ENCODE measurements at places on chromosomes 2 and 18.

GRCh38 chr2:170212625-170213280 is 34.8 kb downstream of the MYO3B start:
- H3K4me1 ChIP-seq, result peaks cover 5% of the 10 kb centered on the region
- no peak overlapping the region for H3K27ac ChIP-seq
- DNase-seq, result peak; percentile 34
- H3K4me3 ChIP-seq, result peak overlapping the region; percentile 60
- H3K27me3 ChIP-seq, result no peaks in the 10 kb centered on the region

DNA sequence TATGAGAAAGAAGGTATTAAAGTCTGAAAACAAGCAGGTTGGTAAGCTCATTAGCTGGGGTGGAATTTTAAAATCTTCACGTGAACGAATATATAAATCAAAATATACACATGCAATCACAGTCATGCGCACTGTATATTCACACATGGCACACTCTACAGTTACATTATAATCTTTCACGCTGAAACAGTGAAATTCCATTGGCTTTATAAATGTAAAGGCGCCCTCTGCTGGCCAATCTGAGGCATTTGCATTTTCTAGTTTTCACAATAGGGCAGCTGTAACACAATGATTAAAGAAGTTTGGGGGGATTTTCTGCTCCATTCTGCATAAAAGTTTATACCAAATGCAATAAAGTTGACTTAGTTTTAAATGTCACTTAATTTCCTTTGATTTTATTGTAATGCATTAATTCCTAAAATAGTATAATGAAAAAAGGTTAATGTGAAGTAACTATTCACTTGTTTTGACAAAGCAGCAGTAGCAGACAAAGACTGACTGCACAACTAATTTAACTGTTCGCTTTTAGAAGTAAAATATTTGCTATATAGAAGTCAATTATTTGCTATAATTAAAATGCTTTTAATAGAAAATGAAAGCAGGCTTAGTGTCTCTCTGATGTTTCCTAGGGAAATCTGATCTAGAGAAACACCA is 17.2 kb downstream of the IFIH1 start:
- H3K4me3 ChIP-seq, result peak overlapping the region; percentile 22
- peak; percentile 81 for DNase-seq
- H3K27ac ChIP-seq, result no peak overlapping the region
- no peaks in the 10 kb centered on the region for H3K27me3 ChIP-seq
- H3K4me1 ChIP-seq, result peaks cover 18% of the 10 kb centered on the region

DNA sequence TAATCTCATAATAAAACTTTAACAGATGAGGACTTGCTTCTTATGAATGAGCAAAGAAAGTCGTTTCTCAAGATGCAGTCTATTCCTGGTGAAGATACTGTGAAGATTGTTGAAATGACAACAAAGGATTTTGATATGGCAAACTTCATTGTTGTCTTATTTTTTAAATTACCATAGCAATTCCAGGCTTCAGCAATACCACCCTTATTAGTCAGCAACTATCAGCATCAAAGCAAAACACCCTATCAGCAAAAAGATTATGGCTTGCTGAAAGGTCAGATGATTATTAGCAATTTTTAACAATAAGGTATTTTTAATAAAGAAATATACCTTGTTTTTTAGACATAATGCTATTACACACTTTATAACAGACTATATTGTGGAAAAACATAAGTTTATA is 88.3 kb downstream of the COL5A2 start:
- peaks cover 78% of the 10 kb centered on the region for H3K4me1 ChIP-seq
- no peaks in the 10 kb centered on the region for H3K27me3 ChIP-seq
- peak; percentile 40 for DNase-seq
- peaks cover 70% of the 10 kb centered on the region for H3K36me3 ChIP-seq

DNA sequence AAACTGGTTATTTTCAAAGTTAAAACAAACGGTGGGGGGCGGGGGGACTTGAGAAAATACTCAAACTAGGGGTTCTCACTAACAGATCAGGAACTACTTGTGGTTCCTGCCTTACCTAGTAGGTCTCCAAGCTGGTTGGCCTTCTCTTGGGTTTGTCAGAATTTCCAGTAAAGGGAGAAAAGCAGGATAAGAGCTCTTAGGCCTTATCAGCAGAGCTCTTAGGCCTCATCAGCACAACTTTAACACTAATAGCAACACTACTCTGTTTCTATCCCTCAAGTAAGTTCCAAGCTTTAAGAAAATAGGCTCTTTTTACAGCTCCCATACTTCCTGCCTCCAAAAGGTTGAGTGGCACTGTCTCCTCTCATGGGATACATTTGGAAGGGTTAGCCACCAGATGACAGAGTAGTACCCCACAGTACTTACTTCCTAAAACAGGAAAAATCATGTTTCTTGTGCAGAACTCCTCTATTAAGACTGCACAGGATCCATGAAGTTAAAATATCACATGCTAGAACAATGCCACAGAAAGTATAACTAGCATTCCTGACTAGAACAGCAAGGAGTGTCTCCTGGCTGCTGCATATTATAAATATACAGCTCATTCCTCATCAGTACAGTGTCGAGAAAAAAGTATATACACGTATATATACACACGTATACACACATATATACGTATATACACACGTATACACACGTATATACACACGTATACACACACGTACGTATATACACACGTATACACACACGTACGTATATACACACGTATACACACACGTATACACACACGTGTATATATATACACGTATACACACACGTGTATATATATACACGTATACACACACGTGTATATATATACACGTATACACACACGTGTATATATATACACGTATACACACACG is 6.1 kb downstream of the FBXO11 start:
- peaks cover 46% of the 10 kb centered on the region for H3K4me1 ChIP-seq
- H3K4me3 ChIP-seq, result no peak overlapping the region
- 0 out of 2 replicates have a peak overlapping the region, but pooled peaks have one; percentile 7 for H3K27ac ChIP-seq
- DNase-seq, result peak; percentile 22
- H3K27me3 ChIP-seq, result no peaks in the 10 kb centered on the region
- no peaks in the 10 kb centered on the region for H3K36me3 ChIP-seq
